Breast epithelium (tissue), 4 donors: ENCODE measurements at places on chromosomes 6 and 20. TPM values are rescaled to one million over a fixed set of nuclear protein-coding genes. Genes with fewer than 3 reads are reported as not detected.

- no peak overlapping the region for H3K27ac ChIP-seq
- H3K4me3 ChIP-seq, result no peak overlapping the region
Measured at GRCh38 chr6:109867970-109868358, 110.1 kb upstream of the GPR6 start.

GRCh38 chr6:118400582-118400981, 147.5 kb upstream of the PLN start:
- no peaks in the 10 kb centered on the region for H3K36me3 ChIP-seq
- H3K4me3 ChIP-seq, result no peak overlapping the region
- H3K27ac ChIP-seq, result no peak overlapping the region
- no peaks in the 10 kb centered on the region for H3K27me3 ChIP-seq
- H3K4me1 ChIP-seq, result no peaks in the 10 kb centered on the region
- no peak for DNase-seq

GRCh38 chr6:79947191-79948186, at the start of gene ELOVL4:
Gene ELOVL4, minus strand, starts transcription at chr6:79947553. Its CDS starts 274 bp downstream, at chr6:79947279.
- H3K4me3 ChIP-seq, result peak within 1 kb of the TSS; percentile 65
- peak; percentile 43 for DNase-seq
- H3K36me3 ChIP-seq, result no peaks in the 10 kb centered on the region
- peaks cover 3% of the 10 kb centered on the region for H3K4me1 ChIP-seq
- peaks cover 5% of the 10 kb centered on the region for H3K27me3 ChIP-seq
- H3K27ac ChIP-seq, result peak within 1 kb of the TSS; percentile 39

- no peak overlapping the region for H3K27ac ChIP-seq
- H3K4me1 ChIP-seq, result no peaks in the 10 kb centered on the region
- DNase-seq, result no peak
- H3K4me3 ChIP-seq, result no peak overlapping the region
Measured at GRCh38 chr6:119322034-119322433, 27.5 kb downstream of the MAN1A1 start.

GRCh38 chr6:123526128-123526527, 110.6 kb downstream of the TRDN start:
- no peak overlapping the region for H3K27ac ChIP-seq
- H3K36me3 ChIP-seq, result no peaks in the 10 kb centered on the region
- H3K4me1 ChIP-seq, result no peaks in the 10 kb centered on the region
- no peaks in the 10 kb centered on the region for H3K27me3 ChIP-seq
- DNase-seq, result no peak
- no peak overlapping the region for H3K4me3 ChIP-seq

GRCh38 chr6:124438546-124439065, 523.6 kb upstream of the RNF217 start:
- no peaks in the 10 kb centered on the region for H3K4me1 ChIP-seq
- H3K36me3 ChIP-seq, result no peaks in the 10 kb centered on the region
- H3K27ac ChIP-seq, result no peak overlapping the region
- DNase-seq, result no peak
- no peaks in the 10 kb centered on the region for H3K27me3 ChIP-seq

DNA sequence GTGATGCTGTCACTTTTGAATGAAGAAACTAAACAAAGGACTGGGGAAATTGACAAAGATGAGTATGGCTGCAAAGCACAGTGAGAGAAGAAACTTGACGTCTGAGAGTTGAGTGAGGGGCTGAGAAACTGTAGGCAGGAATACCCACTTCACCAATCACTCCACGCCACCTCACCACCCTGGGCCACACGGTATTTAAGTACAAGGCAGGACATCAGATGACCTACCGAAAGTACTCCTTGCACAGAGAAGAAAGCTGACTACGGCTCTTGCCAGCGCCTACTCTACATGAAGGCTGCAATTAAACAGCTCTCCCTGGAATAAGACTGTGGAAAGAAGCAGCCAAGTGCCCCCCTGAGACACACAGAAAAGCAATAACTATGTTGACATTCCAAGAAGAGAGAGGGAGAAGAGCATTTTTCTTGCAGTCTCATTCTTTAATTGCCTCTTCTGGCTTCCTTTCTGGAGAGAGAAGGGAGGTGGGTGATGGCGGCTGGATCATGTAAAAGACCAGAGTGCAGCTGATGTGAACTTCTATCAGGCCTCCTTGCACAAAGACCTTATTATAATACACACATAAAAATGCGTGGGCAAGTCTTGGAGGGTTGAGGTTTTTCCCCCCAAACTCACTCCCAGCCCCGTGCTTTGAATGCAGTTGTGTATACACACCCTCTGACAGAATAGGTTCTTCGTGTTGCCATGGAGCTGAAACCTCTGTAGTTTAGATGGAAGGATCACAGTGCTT, 44.6 kb downstream of the HIVEP2 start:
- H3K4me3 ChIP-seq, result no peak overlapping the region
- no peak overlapping the region for H3K27ac ChIP-seq
- no peak for DNase-seq
- no peaks in the 10 kb centered on the region for H3K36me3 ChIP-seq

- no peak for DNase-seq
- H3K36me3 ChIP-seq, result no peaks in the 10 kb centered on the region
- H3K4me3 ChIP-seq, result no peak overlapping the region
- no peaks in the 10 kb centered on the region for H3K4me1 ChIP-seq
- no peak overlapping the region for H3K27ac ChIP-seq
Measured at GRCh38 chr6:35219683-35220326, 6.0 kb downstream of the SCUBE3 start.

GRCh38 chr6:158161566-158162254, 6.4 kb downstream of the SERAC1 start:
- no peaks in the 10 kb centered on the region for H3K27me3 ChIP-seq
- no peak overlapping the region for H3K4me3 ChIP-seq
- DNase-seq, result no peak
- no peaks in the 10 kb centered on the region for H3K4me1 ChIP-seq
- no peaks in the 10 kb centered on the region for H3K36me3 ChIP-seq

GRCh38 chr6:106339334-106340029, 13.9 kb upstream of the ATG5 start:
- no peak for DNase-seq
- peak overlapping the region; percentile 14 for H3K27ac ChIP-seq
- no peak overlapping the region for H3K4me3 ChIP-seq
- H3K36me3 ChIP-seq, result no peaks in the 10 kb centered on the region
- H3K4me1 ChIP-seq, result no peaks in the 10 kb centered on the region

DNA sequence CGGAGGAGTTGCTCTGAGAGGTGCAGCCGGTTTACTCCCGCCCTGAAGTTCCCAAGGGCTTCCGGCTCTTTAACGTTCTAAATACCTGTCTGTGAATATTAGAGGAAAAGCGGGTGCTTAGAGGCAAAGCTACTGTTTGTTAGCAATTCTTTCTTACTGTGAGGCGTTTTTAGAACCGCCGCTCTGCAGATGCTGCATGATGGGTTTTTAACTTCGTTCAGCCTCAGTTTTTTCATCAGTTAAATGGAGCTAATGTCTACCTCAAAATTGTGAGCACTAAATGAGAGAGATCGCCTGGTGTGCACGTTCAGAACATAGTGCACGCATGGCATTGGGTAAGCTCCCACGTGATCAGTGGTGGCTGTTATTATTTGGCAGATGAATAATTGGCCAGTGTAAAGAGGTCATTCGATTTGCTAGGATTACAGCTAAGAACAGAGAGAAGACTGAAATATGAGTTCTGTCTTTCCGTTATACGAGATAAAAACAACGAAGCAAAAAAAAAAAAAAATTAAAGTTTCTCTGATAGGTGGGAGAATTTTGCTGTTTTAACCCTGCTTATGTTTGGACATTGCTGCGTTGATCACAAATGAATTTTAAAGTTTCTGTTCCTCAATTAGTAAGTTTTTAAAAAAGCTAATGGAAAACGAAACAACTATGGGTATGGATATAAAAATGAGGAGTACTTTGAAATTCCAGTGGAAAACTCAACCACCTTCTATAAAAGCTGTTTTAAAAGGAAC, 660 bp upstream of the TFB1M start:
- DNase-seq, result peak; percentile 34
- H3K4me1 ChIP-seq, result no peaks in the 10 kb centered on the region
- H3K27me3 ChIP-seq, result no peaks in the 10 kb centered on the region
- peak overlapping the region; percentile 85 for H3K27ac ChIP-seq
- no peaks in the 10 kb centered on the region for H3K36me3 ChIP-seq

DNA sequence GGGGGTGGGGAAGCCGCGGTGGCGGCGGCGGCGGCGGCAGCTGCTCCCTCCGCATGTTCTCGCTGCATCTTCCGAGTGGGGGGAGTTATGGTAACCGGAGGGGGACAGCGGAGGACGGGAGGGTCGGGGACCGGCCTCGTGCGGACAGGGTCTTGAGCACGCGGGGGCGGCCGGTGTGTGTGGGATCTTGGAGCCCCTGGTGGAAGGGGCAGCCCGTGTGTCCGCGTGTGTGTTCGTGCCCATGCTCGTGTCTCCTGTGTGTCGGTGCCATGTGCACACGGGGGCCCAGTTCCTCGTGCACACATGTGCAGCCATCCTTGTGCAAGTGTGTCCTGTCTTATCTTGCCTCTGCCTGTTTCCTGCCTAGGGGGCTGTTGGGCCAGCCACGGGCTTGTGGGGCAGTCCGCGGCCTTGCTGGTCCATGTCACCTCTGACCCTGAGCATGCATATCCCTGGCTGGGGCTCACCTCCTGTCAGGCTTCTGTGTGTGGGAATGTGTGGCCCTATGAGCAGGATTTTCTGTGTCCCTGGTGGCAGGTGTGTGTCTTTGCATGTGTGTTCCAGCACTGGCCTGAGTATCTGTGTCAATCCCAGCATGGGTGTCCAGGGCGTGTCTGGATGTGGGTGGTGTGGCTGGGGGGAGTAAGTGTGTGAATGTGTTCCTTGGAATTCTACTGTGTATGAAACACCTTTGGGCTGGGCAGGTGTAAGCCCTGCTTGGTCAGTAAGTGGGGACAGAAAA, 8.5 kb downstream of the SYNGAP1 start:
- DNase-seq, result no peak
- H3K4me1 ChIP-seq, result peaks cover 11% of the 10 kb centered on the region
- H3K36me3 ChIP-seq, result no peaks in the 10 kb centered on the region
- peak overlapping the region; percentile 95 for H3K27ac ChIP-seq
- peak overlapping the region; percentile 64 for H3K4me3 ChIP-seq

GRCh38 chr6:143397227-143398222, 53.0 kb downstream of the ADAT2 start:
- H3K27ac ChIP-seq, result peak overlapping the region; percentile 89
- H3K4me3 ChIP-seq, result no peak overlapping the region
- no peaks in the 10 kb centered on the region for H3K27me3 ChIP-seq
- peaks cover 6% of the 10 kb centered on the region for H3K4me1 ChIP-seq
- DNase-seq, result peak; percentile 58
- no peaks in the 10 kb centered on the region for H3K36me3 ChIP-seq

- H3K27ac ChIP-seq, result no peak overlapping the region
- no peaks in the 10 kb centered on the region for H3K4me1 ChIP-seq
- no peak for DNase-seq
- no peaks in the 10 kb centered on the region for H3K27me3 ChIP-seq
Measured at GRCh38 chr6:46637145-46637544, 15.5 kb downstream of the CYP39A1 start.

DNA sequence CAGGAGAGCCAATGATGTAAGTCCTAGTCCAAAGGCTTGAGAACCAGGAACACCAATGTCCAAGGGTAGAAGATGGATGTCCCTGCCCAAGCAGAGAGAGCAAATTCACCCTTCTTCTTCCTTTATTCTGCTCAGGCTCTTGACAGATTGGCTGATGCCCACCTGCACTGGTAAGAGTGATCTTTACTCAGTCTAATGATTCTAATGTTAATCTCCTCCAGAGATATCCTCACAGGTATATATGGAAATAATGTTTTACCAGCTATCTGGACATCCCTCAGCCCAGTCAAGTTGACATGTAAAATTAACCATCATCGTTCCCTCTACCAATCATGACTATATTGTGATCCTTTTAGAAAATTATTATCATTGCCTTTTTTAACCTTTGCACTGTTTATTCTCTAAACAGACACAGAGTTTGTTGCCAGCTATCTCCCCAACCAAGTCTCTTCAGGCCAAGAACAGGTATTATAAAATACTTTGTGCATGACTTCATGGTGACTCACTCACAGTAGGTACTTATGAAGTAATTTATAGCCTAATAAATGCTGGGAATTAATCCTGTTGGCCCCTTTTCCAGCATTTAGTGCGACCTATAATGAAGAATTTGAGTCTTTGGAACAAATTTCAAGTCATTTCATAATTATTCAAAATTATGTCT, 26.2 kb upstream of the TSHZ2 start:
- no peak for DNase-seq
- no peaks in the 10 kb centered on the region for H3K27me3 ChIP-seq
- no peaks in the 10 kb centered on the region for H3K36me3 ChIP-seq
- no peak overlapping the region for H3K4me3 ChIP-seq

- no peak for DNase-seq
- H3K4me3 ChIP-seq, result no peak overlapping the region
- peaks cover 3% of the 10 kb centered on the region for H3K4me1 ChIP-seq
- no peaks in the 10 kb centered on the region for H3K27me3 ChIP-seq
- peak overlapping the region; percentile 88 for H3K27ac ChIP-seq
Measured at GRCh38 chr20:63846128-63846771, 15.0 kb upstream of the ABHD16B start.

GRCh38 chr6:74871757-74872156, 334.1 kb downstream of the COL12A1 start:
- H3K4me1 ChIP-seq, result no peaks in the 10 kb centered on the region
- DNase-seq, result no peak
- no peaks in the 10 kb centered on the region for H3K36me3 ChIP-seq
- no peaks in the 10 kb centered on the region for H3K27me3 ChIP-seq

DNA sequence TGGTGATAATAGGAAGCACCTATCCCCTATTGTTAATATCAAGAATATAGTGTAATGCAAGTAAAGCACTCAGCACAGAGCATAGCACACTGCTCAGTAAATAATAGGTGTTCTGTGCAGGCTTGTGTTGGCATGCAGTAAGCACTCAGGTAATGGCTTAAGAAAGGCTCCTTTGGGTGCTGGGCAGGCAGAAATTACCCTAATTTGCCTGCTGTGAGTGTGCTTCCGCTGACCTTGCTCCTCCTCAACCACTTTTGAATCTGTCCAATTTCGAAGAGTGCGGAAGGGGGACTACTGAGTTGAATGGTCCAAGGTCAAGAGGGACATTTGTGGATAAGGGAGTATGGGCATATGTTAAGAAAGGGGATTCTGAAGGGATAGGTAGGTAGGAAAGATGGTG, 15.4 kb downstream of the SRSF3 start:
- H3K4me3 ChIP-seq, result no peak overlapping the region
- no peaks in the 10 kb centered on the region for H3K27me3 ChIP-seq
- DNase-seq, result no peak
- H3K36me3 ChIP-seq, result no peaks in the 10 kb centered on the region

- H3K4me3 ChIP-seq, result no peak overlapping the region
- no peaks in the 10 kb centered on the region for H3K36me3 ChIP-seq
- H3K4me1 ChIP-seq, result no peaks in the 10 kb centered on the region
Measured at GRCh38 chr6:8513174-8513573, 77.8 kb upstream of the SLC35B3 start.

Gene OR2W1
- total RNA-seq, result not detected

Gene RHAG
- not detected for total RNA-seq

Gene TP53INP2
- 8.0 TPM for total RNA-seq

Gene MSH5
- 7.9 TPM for total RNA-seq

Gene AKAP12
- total RNA-seq, result 127 TPM

Gene APCDD1L
- not detected for total RNA-seq

Gene TFAP2A
- total RNA-seq, result not detected
